ENCODE measurements at places on chromosomes 16 and 17.

DNA sequence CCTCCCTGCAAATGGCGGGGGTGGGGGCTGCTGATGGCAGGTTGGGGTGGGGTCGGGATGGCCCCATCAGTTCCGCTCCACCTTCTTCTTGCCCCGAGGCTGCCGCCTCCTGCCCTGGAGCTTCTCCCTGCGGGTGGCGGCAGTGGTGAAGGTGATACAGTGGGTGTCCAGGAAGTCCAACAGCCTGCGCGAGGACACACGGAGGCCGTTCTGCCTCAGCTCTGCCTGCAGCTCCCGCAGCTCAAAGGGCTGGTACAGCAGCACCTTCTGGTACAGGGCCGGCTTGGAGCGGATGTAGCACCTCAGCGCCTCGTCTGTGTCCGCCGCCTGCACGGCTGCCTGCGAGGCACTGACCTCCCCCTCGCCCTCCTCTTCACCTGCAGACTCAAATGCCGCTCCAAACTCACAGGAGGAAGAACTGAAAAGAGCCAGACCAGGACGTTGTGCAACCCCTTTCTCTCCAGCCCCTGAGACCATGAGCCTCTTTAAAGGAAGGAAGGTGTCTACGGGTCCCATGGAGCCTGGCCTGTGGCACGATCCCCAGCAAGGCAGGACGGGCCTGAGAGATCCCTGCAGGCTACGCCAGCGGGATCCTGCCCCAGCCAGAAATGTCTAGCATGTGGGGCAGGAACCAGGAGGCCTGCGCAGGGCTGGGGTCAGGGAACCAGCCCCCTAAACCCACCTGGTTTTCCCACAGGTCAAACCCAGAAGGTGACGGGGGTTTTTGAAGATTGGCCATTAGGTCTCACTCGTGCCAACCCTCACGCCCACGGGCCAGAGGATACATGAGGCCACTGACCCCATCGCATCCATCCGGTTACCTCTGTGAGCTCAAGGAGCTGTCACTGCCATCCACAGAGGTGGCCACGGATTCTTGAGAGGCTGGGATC lies 5.3 kb upstream of the NLRC3 start:
- DNase-seq, result no peak

- no peak for DNase-seq
These were observed 190.0 kb downstream of the FOXL1 start for GRCh38 chr16:86768228-86768791.

- DNase-seq, result no peak
These were observed 64.8 kb downstream of the CLEC16A start for GRCh38 chr16:11009027-11009755.

DNA sequence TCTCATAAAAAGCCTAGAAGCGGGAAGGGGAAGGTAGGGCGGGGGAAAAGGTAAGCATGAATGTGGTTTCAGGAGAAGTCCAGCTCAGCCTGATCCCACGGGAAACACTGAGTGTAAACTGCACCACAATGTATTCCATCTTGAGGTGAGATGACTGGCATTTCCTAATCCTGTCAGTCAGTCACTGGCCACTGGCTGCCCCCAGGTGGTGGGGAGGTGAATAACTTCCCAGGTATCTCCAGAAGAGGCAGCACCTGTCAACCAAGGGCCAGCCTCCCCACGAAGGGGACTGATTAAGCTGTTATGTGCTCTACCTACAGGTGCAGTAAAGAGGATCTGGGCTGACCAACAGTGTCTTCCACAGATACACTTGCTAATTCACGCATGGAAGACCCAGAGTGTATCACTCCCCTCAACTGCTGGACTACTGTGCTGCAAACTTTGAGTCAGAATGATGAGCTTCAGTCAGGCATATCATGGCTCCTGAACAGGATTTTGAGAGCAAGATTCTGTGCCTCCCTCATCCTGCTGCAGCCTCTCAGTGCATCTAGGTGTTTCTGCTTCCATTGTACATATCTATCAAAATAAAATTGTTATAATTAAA lies 108.5 kb upstream of the CCL2 start:
- DNase-seq, result peak; percentile 13

- no peak for DNase-seq
These were observed 1.3 kb downstream of the KIAA0513 start for GRCh38 chr16:85028685-85029407.

DNA sequence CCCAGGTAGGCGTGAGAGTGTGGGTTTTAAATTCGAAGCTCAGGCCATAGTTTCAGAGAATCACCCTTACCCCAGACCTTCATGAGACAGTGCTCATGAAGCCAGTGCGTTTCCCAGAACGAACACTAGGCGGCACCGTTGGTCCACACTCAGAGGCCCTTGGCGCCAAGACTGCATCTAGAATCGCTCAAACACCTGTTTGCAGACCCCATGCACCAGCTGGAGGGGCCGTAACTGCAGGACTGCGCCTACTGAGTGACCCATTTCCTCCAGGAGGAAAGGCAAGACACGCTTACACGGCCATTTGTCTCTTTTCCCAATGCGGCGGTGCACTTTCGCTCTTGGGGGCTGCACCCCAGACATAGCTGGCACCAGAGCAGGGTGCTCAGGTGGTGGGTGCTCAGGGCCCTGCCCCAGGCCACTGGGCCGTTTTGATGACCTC lies 34.0 kb downstream of the ADGRG5 start:
- peak; percentile 36 for DNase-seq

- no peak for DNase-seq
These were observed 999 bp downstream of the MARF1 start for GRCh38 chr16:15641753-15642556.

DNA sequence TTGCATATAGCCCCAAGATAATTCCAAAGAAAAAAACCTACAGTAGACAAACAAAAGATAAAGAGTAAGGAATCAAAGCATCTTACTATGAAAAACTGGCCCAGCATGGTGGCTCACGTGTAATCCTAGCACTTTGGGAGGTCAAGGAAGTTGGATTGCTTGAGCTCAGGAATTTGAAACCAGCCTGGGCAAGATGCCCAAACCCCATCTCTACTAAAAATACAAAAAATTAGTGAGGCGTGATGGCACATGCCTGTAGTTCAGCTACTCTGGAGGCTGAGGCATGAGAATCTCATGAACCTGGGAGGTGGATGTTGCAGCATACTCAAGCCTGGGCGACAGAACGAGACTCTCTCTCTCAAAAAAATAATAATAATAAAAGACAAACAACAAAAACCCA lies 764.7 kb upstream of the KIF2B start:
- DNase-seq, result no peak

DNA sequence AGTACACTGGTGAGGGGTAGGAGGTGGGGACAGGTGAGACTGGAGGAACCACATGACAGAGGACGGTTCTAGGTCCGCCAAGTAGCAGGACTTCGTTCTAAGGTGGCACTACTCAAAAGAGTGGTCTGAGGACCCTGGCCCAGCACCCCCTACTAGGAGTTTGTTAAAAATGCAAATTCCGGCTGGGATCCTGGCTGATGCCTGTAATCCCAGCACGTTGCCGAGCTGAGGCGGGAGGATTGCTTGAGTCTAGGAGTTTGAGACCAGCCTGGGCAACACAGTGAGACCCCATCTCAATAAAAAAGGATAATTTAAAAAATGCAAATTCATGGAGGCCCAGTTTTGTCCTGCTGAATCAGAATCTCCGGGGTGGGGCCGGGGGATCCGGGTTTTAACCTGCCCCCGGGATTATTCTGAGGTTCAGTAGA lies 59.1 kb downstream of the WSB1 start:
- DNase-seq, result no peak

GRCh38 chr16:58299757-58300349 lies 5.0 kb upstream of the PRSS54 start:
- DNase-seq, result no peak

DNA sequence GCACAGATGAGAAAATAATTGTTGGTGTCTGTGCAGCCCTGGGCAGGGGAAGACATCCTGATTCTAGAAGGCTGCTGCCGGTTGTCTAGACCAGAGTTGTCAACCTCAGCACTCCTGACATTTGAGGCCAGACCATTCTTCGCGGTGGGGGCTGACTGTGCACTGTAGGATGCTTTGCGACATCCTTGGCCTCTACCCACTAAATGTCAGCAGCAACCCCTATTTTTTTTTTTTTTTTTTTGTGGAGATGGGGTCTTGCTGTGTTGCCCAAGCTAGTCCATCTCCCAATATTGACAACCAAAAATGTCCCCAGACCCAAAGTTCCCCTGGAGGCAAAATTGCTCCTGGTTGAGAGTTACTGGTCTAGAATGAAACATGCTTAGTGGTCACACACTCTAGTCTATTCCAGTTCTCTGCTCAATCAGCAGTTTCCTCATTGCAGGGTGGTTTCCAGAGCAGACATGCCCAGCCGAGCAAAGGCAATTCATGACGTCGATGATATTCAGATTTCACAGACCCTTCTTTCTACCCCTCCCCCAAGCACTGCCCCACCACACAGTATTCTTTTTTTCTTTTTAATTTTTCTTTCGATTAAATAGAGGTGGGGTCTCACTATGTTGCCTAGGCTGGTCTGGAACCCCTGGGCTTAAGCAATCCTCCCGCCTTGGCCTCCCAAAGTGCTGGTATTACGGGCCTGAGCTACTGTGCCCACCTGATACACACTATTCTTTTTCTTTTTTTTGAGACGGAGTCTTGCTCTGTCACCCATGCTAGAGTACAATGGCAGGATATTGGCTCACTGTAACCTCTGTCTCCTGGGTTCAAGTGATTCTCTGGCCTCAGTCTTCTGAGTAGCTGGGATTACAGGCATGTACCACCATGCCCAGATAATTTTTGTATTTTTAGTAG lies 9.0 kb downstream of the C17orf99 start:
- no peak for DNase-seq

GRCh38 chr17:7818746-7819645 lies 15.0 kb upstream of the KDM6B start:
- no peak for DNase-seq

- DNase-seq, result no peak
These were observed 94.6 kb downstream of the ITFG1 start for GRCh38 chr16:47366228-47366627.

GRCh38 chr17:3710951-3711383 lies 12.7 kb upstream of the HASPIN start:
- DNase-seq, result no peak

DNA sequence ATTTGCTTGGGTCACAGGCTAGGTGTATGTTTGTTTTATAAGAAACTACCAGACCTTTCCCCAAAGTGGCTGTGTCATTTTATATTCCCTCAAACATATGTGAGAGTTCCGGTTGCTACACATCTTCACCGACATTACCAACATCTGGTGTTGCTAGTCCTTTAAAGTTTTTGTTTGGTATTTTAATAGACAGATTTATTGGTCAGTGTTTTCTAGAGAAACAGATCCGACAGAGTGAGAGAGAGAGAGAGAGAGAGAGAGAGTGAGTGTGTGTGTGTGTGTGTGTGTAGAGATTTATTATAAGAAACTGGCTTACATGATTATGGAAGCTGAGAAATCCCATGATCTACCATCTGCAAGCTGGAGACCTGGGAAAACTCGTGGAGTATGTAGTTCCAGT lies 31.0 kb downstream of the LDHD start:
- no peak for DNase-seq

- DNase-seq, result no peak
These were observed 1.3 kb downstream of the CMTR2 start for GRCh38 chr16:71287911-71288310.

GRCh38 chr17:62704381-62704971 lies 77.0 kb downstream of the MRC2 start:
- peak; percentile 60 for DNase-seq

DNA sequence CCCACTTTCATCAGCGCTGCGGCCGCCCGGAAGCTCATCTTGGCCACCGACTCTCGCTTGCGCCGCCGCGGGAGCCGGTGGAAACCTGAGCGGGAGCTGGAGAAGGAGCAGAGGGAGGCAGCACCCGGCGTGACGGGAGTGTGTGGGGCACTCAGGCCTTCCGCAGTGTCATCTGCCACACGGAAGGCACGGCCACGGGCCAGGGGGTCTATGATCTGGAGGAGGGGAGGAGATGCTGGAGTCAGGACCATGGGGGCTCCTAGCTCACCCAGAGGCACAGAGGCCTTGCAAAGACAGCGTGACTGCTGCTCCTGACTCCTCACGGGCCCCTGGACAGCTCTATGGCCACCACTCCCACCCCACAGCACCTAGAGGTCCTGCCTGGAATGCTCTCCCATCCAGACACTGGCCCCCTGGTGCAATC lies 9.4 kb downstream of the SNRNP25 start:
- DNase-seq, result no peak

DNA sequence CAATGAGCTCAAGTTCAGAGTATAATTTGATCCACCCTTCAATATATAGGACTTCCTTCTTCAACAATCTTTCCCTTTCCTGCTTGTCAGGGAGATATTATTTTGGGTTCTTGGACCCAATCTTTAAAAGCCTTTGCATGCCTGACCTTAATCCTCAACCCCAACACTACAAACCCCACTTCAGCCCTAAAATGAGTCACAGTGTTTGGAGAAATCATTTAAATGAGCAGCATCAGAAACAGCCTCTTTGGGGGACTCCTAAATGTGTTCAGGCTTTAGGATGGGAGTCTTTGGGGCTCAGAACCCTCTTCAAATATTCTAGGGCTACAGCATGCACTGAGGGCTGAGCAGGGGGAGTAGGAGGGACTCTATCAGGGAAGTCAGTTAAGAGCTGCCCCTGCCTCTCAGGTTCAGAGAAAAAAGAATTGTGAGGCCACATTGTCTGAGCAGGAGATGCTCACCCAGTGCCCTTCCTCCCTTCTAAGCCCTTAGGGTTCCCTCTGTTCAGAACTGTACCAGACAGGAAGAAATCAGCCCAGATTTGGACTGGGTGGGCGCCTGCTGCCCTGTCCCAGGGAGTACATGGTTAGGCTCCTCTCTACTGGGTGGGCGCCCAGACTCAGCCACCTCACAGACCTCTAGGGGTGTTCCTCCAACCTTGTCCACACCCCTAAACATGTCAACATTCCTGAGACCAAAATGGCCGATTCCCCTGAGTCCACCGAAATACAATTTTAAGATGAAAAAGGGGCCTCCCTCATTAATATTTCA lies 5.0 kb downstream of the NEUROD2 start:
- no peak for DNase-seq

DNA sequence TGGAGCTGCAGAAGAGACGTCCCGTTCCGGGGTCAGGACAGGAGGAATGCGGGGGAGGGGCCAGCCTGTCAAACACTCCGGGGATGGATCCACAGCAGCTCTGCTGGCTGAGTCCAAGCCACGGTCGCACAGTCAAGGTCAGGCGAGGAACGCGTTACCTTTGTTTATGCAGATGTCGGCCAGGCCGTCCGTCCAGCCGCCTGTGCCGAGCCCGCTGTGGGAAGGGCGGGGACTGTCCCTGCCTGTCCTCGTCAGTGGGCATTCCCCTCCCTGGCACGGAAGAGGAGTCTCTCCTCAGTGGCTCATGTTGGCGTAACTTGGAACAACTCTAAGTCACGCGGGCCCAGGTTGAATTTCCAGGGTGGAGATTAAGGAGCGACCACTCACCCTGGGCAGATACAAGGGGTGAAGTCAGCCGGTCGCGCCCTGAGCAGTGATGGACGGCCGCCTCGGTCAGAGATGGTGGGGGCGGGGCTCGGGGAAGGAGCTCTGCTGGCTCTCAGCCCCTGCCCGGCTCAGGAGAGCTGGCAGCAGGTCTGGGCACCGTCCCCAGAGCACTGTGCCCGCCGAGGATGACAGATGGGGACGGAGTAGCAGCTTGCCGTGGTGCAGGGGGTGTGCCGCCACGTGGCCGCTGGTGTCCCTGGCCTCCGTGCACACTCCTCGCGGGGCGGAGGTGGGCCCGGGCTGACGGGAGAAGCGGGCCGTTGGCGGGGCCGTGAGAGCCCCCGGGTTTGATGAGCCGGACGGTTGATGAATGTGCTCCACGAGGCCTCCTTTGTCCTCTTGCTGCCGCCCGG lies 7.3 kb downstream of the CACNA1H start:
- DNase-seq, result no peak

Measured in keratinocyte (primary cell).